GF-D8 (cell line): ENCODE measurements at places on chromosomes 3 and 15.

- DNase-seq: no peak
Observed at GRCh38 chr15:37425541-37425940, 325.2 kb upstream of the MEIS2 start.

GRCh38 chr15:89132611-89133507 is 44.6 kb downstream of the ABHD2 start:
- DNase-seq: peak; percentile 97

DNA sequence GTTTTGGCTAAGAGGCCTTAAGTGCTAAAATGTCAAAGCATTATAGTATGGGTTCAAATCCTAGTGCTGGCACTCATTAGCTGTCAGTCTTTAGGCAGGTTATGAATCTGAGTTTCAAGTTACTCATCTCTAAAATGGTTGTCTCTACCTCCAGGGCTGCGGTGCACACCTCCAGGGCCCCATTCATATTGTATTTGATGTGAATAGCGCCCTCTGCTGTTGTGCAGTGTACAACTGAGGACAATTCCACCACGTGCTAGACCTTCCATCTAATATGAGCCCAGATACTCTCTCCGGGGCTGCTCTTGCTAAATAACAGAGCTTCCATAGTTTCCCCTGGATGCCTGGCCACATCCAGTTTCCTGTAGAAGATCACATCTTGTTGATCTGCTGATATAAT is 54.3 kb downstream of the OXNAD1 start:
- no peak for DNase-seq

DNA sequence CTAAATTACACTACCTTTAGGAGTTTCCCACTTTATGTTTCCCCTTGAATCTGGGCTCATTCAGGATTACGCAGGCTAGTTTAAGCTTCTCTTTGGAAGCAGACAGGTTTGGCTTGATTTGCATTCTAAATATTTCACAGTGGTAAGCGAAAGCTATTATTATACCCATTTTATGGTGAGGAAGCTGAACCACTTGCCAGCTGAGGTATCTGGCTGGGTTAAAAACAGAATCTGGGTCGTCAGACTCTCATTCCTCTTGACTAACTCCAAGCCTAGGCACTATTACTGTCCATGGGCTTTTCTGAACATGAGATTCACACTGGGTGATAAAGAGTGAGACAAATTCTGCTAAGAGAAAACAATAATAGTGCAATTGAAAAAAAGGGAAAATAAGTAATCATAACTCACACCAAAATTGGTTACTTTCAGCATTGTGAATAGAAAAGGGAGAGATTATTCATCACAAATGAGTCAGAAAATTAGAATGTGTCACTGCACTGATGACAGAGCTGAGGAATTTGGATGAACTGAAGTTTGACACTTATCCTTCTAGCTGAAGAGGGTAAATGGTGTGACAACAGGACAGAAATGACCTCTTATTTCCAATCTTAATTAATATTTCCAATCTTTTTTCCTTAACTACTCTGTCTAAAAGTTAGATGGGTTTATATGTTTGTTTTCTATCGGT is 211.3 kb downstream of the TIGIT start:
- DNase-seq: no peak

- peak; percentile 5 for DNase-seq
Observed at GRCh38 chr3:135226057-135226456, 431.0 kb downstream of the EPHB1 start.

GRCh38 chr15:41259546-41260189 is 28.6 kb downstream of the CHP1 start:
- DNase-seq: no peak

DNA sequence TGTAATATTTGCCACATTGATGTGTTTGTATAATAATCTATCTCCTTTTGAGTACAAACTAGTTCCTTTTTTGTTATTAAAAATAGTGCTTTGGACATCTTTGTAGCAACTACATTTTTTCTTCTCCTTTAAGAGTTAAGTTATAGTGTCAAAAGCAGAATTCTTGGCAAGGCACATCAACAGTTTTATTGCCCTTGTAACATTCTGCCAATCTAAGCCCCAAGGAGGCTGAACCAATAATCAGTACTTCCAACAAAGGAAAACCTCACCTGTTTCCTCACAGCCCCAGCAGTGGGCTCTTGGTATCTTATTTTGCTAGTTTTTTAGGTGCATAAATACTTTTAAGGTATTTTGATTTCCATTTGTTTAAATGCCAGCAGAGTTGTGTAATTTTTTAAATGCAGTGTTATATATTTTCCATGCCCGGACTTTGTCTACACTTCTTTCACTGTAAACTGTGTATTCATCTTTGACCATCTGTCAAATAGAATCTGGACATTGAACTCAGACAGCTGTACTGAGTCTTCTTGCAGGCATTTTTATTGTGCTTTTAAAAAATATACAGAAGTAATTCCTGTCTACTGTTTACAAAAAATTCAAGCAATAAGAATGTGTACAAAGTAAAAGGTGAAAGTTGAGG is 101.0 kb downstream of the MYLK start:
- DNase-seq: no peak

GRCh38 chr3:3086239-3086638 is 23.9 kb downstream of the IL5RA start:
- peak; percentile 92 for DNase-seq

GRCh38 chr15:65980824-65981456 is 111.6 kb downstream of the RAB11A start:
- DNase-seq: no peak

DNA sequence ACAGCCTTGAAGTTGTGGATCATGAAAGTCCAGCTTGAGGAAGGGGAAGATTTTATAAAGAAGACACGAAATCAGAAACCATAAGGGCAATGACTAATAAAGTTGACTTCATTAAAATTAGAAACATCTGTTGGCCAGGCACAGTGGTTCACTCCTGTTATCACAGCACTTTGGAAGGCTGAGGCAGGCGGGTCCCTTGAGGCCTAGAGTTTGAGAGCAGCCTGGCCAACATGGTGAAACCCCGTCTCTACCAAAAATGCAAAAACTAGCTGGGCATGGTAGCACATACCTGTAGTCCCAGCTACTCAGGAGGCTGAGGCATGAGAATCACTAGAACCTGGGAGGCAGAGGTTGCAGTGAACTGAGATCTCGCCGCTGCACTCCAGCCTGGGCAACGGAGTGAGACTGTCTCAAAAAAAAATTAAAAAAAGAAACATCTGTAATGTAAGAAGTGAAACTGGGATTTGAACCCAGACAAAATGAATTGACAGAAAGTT is 7.9 kb upstream of the UBXN7 start:
- no peak for DNase-seq

DNA sequence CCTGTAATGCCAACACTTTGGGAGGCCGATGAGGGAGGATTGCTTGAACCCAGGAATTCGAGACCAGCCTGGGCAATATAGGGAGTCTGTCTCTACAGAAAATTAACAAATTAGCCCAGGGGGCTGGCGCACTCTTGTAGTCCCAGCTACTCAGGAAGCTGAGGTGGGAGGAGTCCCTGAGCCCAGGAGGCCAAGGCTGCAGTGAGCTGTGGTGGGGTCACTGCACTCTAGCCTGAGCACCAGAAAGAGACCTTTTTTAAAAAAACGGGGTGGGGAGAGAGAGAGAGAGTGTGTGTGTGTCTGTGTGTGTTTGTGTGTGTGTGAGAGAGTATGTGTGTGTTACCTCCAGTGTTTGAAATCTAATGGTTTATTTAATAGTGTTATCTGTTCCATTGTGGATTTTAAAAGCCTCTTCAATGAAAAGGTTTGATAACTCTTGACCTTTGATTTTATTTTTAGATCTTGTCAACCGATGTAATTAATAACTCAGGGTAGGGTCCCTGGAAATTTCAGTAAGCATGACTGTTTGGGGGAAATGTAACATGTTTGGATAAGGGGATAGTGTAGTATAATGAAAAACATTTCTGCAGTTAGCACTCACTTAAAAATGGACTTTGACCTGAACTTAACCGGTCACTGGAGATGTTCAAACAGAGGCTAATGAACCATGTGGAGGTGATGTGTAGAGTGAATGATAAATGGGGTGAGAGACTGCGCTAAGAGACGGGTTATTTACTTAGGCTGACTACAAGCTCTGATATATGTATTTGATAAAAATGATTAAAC is 29.7 kb downstream of the LRCH3 start:
- DNase-seq: no peak

- DNase-seq: no peak
Observed at GRCh38 chr15:83322061-83322460, 37.6 kb upstream of the BNC1 start.

DNA sequence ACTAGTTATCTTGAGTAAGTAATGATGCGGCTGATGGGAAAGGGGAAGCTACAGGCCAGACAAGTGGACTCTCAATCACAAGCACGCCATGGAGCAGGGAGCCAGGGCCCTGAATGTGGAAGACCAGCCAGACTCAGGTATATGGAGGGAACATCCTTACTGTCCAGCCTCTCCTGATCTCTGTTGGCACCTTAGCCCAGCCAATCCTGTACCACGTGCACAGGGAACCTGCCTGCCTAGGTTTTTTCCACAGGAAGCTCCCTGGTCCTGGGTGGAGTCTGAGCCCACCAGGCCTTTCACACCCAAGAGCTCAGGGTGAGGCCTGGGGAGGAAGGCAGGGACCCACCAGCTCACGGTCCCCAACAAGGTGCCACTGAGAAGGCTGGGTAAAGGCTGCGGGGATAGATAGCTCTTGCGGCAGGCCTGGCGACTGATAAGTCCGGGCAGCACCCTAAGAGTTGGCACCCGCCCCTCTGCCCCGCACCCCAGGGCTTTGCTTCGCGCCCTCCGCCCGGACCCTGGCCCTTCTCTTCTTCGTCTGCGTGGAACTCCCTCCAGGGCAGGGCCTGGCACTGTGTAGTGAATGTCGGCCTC is 933 bp upstream of the APEH start:
- no peak for DNase-seq

- no peak for DNase-seq
Observed at GRCh38 chr3:167113035-167113830, 266.9 kb downstream of the ZBBX start.

GRCh38 chr3:197293605-197294237 is 4.7 kb downstream of the DLG1 start:
- no peak for DNase-seq

- DNase-seq: no peak
Observed at GRCh38 chr3:29137601-29138000, 143.3 kb upstream of the RBMS3 start.

- no peak for DNase-seq
Observed at GRCh38 chr15:40335938-40336743, 4.6 kb downstream of the CCDC9B start.

- DNase-seq: no peak
Observed at GRCh38 chr3:27630885-27631284, 91.2 kb downstream of the EOMES start.

- no peak for DNase-seq
Observed at GRCh38 chr3:48500656-48501055, 3.3 kb downstream of the SHISA5 start.

DNA sequence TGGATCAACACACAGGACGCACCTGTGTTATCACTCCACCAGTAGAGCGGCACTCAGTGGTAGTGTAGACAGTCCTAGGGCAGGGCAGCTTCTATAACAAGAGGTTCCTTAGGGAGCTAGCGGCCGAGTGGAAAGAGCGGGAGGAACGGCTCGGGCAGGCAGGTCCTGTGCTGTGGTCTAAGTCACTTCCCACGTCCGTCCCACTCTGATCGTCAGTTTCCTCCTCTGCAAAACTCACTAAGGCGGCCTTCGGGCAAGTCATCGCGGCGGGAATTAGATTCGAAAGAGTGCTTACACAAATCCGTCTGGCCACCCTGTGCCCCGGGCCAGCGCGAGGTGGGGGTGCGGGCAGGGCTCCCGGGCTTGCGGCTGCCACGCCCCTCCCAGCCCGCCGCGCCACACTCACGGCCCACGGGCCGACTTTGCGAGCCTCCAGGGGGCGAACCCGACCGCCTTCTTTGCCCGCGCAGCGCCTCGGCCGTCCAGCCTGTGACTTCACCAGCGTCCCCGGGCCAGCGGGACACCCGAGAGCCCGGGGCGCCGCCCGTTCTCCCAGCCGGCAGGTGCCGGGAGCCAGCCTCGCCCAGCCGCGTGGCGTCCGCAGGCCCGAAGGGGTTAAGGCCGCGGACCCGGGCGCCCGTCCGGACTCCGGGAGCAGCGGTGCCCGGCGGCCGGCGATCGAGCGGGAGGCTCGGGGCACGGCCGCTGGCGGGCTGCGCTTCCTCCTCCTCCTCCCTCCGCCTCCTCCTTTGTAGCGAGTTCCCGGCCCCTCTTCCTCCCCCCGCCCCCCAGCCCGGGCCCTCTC is 416 bp upstream of the CORO2B start:
- DNase-seq: no peak

GRCh38 chr15:61425934-61426333 is 196.8 kb upstream of the RORA start:
- no peak for DNase-seq

- DNase-seq: no peak
Observed at GRCh38 chr15:53884441-53884840, 93.8 kb upstream of the UNC13C start.

DNA sequence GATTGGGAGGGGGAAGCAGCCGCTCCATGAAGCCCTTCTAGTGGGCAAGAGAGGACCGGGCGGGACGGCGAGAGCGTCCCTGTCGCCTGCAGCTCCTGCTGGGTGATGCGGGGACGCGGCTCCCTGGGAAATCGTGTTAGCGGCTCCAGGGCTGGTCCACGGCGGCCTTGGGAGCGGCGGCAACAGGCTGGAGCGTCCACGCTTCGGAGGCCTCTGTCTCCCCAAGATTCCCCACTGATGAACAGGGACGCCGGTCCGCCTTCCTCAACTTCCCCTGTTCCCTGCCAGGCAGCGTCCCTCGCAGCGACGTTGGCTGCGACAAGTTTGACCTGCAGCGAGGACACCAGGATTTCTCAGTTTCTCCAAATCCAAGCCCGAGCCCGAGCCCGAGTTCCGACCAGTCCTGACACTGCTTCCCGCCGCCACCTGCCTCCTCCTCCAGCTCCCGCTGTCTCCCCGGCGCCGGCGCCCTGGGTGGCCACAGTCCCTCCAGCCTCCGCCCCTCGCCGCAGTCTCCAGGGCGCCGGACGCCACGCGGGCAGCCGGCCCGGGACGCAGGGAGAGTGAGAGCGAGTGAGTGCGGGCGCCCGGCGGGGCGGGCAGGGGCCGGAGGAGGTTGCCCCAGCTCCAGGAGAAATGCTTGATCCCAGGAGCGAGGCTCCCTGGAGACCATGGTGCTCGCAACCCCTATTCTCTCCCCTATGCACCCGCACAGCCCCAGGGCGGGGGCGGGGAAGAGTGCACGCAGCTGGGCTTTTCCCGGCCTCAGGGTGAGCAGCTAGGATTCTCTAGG is 78.1 kb upstream of the RNF7 start:
- DNase-seq: no peak

- no peak for DNase-seq
Observed at GRCh38 chr3:188822411-188822810, 349.4 kb upstream of the TPRG1 start.

DNA sequence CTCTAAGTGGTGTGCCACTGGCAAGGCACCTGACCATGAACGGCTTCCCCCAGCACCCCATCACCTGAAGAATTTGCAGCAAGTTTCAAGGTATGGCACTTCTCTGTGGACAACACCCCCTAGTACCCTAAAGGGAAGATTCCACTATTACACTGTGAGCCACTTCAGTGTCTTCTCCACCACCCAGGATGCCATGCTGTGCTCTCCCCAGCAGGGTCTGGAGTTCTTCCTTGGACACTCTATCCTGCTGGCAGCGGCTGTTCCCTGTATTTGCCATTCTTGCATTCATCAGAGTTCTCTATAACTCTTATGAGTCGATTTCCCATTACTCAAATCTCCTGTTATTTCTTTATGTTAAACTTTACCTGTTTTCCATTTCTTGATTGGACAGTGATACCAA is 33.9 kb upstream of the RNU6-1 start:
- no peak for DNase-seq
